Dermis blood vessel endothelial cell (primary cell): ENCODE measurements at places on chromosomes 16 and 17. TPM values are rescaled to one million over a fixed set of nuclear protein-coding genes. Genes with fewer than 3 reads are reported as not detected.

Gene HEATR9
- not detected in 2 replicates for total RNA-seq

GRCh38 chr17:511833-512251, 159.2 kb upstream of the RPH3AL start:
- peak; percentile 34 for DNase-seq

- peak; percentile 55 for DNase-seq
Measured at GRCh38 chr16:50509521-50510341, 38.5 kb upstream of the NKD1 start.

- DNase-seq, result no peak
Measured at GRCh38 chr17:41717408-41718286, 5.5 kb downstream of the GAST start.

DNA sequence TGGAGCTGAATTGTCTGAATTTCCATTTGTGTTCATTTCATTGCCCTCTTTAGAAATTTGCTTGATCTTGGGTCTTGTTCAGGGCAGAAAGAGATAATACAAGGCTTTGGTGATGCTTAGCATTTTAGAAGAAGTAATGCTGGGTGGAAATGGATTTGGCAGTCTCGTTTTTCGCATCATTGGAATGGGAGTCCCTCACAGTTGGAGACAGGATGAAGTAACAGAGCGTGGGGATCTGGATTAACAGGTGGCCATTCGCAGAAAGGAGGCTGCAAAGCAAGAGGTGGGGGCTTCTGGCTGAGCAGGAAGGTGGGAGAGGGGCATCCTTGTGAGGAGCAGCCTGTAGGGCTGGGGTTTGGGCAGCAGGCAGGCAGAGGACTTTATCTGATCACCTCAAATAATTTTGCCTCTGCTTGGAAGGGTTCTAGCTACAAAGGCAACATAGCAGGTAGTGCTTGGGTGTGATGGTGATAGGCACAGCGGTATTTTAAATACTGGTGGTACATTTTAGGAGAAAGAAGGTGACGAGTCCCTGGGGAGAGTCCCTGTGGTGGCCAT, 17.0 kb downstream of the KSR1 start:
- DNase-seq, result no peak
